ENCODE measurements at places on chromosomes 16 and 17.

GRCh38 chr16:19354371-19354770 is 63.3 kb upstream of the TMC5 start:
- DNase-seq: no peak

DNA sequence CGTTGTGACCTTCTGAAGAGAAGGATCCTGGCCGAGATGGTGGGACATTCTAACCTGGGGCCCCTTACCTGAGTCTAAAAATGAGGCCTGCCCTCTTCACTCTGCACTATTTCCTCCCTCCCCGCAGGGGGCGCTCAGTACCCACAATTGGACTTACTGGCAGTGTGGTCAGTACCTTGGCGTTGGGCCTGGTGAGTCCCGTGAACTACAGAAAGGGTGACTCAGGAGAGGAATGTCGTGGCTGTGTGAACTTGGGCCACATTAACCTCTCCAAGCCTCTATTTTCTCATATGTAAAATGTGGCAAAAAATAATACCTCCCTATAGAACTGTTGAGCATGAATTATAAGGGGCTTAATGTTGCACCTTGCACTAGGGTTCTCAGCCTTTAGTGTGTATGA is 3.9 kb downstream of the RSAD1 start:
- peak; percentile 97 for DNase-seq

DNA sequence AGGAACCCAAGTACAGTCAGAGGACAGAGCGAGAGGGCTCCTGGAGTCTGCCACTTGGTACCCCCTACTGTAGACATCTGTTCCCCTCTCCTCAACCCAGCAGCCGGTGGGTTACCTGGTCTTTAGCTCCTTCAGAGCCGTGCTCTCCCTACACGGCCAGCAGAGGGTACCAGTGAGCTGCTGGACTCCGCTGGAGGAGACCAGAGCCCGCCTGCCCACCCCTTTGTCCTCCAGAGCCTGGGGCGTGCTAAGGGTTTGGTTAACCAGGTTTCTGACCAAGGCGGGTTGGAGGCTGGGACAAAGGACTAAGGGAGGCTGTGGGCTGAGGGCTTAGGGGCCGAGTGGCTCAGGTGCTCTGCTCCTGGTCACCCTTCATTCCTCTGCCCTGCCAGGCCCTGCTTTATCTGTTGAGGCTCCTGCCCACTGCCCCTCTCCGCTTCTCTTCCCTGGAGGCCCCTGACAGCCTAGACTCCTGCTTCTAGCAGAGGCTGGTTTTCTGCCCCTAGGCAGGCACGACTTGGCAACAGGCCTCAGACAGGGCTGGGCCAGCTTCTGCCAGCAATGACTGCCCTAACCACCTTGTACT is 2.7 kb upstream of the HSD11B2 start:
- peak; percentile 83 for DNase-seq

DNA sequence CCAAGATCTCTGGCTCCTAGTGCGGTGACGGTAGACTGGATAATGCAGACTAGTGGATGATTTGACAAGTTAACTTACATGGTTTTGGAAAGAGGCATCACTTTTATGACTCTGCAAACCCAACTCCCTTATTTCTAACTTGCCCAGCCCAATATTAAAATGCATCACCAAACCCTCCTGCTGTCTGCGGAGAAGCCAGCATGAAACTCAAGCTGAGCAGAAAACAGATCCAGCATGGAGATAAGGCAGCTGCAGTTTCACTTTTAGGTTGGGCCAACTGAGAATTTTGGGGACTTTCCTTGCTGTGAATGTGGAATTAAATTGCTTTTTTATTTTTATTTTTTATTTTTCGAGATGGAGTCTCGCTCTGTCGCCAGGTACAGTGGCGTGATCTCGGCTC is 27.8 kb downstream of the CDH1 start:
- DNase-seq: no peak

GRCh38 chr16:28610595-28611191 is 849 bp upstream of the SULT1A1 start:
- no peak for DNase-seq

DNA sequence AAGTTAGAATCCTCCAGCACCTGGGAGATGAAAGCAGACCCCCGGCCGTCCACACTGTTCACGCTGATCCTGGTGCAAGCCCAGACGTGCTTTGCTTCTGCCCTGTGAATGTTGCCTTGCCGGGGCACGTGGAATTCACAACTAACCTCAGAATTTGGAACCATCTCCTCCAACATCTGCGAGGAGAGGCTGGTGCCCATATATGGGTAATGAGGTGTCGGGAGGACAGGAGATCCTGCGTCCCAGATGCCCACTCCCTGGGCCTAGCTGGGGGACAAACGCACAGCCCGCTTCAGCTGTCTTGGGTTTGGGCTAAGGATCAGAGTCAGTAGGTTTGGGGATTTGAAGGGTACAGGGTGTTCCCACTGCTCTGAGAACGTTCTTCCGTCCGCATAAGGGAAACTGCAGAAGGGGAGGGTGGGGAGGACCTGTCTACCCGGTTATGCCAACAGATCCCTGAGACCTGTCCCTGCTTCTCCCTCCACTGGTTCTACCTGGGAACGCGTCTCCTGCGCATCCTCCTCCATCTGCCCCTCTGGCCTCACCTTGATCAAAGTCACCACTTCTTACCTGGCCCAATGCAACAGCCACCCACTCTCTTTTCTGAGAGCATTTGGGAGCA is 14.1 kb downstream of the PPL start:
- DNase-seq: no peak

DNA sequence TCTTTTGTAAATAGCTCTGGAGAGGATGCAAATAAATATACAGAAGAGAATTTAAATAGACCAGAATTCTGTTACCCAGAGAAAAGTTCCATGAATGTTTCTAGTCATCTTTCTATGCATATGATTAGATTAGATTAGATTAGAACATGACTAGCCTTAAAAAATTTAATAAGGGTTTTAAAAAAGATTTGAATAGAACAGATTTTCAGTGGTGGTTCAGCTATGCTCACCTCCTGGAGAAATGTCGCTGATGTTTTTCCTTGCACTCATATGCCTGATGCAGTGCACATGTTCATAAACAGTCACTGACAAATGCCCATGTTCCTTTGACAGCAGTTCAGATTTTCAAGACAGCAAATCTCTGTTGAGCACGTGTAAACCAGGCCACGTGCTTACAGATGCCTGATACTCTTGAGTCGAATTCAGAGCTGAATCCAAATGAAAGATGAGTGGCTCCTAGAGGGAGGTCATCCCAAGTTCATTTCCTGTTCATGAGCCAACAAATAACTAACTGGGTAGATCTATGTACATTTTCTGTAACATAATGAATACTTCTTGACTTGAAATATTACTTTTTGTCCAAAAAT is 19.9 kb upstream of the RAB11FIP4 start:
- no peak for DNase-seq

DNA sequence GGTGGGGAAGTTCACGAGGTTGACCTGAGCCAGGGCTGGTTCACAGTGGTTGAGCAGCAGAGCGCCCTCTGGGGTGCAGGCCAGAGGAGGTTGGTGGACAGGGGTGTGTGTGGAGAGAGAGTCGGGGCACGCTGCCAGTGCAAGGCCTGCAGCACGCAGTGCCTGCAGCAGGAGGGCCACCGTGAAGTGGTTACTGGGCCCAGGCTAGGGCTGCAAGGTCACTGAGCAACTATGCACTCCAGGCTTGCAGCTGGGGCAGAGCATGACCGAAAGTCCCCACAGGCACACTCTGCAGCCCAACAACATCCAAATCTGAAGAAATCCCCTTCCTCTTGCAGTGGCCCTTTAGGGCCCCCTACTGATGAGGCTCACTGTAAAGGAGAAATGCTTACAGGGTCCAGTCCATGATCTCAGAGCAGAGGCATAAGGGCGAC is 89.1 kb upstream of the NOL11 start:
- peak; percentile 52 for DNase-seq

DNA sequence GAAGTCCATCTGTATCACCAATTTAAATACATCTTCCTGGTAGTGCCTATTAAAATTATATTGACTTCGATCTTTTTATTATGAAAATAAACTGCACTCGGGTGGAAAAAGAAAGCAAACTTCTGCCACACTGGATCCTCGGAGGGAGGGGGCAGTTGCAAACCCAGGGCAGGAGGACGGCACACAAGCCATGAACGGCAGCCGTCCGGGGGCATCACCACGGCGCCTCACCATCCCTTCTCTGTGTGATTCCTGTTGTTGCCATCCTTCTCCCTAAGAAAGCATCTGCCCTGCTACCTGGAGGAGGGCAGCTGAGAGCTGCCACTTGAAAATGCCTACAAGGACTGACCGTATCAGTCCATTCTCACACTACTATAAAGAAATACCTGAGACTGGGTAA is 53.9 kb upstream of the ENPP7 start:
- DNase-seq: no peak

DNA sequence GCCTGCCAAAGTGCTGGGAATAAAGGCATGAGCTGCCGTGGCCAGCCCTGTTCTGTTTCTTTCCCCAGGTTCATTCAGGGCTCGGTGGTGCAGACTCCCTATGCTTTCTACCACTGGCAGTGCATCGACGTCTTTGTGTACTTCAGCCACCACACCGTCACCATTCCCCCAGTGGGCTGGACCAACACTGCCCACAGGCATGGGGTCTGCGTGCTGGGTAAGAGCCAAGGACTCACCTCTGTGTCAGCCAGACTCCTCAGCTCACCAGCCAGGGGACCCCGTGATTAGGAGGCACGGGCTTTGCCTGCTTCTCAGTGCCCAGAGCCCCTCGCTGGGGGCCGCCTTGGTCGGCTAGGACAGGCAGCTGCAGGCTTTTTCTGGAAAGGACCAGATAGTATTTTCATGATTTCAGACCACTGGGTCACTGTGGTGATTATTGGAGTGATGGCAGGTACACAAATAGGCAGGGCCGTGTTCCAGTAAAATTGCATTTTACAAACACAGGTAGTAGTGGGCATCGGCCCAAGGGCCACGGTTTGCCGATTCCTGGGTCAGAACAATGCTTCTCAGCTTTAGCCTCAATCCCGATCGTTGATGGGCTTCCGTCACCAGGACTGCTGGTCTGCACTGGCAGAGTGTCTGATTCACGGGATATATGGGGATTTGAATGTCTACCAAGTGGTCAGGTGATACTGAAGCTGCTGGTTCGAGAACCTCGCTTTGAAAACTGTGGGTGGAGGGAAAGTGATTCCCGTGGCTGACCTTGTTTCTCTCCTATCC is 5.0 kb downstream of the ENGASE start:
- no peak for DNase-seq

- DNase-seq: no peak
Observed at GRCh38 chr16:71576971-71577370, at the start of gene TAT. Gene TAT, minus strand, starts transcription at chr16:71577092. Its CDS starts 677 bp downstream, at chr16:71576415.

- no peak for DNase-seq
Observed at GRCh38 chr17:71942626-71943025, 178.2 kb upstream of the SOX9 start.

GRCh38 chr17:34974179-34974578 is 6.1 kb upstream of the LIG3 start:
- no peak for DNase-seq

GRCh38 chr17:59221159-59221847 is 992 bp downstream of the GDPD1 start:
- DNase-seq: peak; percentile 9

DNA sequence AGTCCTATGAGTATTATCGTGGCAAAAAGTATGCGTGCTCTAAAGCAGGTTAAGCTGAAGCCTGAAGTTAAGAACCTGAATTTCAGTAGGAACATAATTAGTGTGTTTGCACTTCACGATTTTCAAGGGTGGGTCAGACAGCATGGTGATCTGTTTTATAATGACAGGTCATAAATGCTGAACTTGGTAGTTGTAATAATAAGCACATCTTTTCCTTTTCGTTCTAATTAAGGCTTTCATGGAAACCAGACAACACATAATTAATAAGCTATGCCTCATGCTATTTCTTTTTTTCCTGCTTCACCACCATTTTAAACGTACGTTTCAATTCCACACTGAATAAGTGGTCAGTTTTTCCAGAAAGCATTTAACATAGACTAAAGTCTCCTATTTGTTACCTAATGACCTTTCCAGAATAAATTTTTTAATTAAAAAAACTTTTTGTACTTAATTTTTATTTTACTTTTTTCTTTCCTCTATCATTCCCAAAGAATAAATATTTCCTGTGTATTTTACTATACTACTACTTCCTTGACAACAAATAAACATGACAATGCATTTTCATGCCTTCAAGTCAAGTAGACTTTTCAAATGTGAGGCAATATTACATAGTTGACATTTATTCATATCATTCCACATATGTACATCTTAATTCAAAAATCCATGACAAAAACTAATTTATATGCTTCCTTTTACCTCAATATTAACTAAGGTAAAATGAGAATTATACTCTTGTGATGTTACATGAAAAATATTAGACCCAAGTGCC is 22.4 kb downstream of the CMC2 start:
- peak; percentile 35 for DNase-seq

- DNase-seq: no peak
Observed at GRCh38 chr16:67926181-67926750, 5.4 kb downstream of the CTRL start.

DNA sequence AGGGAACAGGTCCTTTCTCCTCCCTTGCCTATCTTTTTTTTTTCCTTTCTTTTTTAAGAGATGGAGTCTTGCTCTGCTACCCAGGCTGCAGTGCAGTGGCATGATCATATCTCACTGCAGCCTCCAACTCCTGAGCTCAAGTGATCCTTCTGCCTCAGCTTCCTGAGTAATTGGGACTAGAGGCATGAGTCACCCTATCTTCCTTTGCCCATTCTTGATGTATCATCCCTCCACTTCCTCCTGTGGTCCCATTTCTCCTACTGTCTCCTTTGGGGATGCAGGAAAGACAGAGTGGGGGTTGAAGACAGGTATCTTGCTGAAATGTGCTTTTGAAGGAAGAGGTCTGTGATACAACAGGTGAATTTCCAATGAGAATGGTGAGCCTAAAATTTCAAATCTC is 5.5 kb downstream of the MYO19 start:
- no peak for DNase-seq

DNA sequence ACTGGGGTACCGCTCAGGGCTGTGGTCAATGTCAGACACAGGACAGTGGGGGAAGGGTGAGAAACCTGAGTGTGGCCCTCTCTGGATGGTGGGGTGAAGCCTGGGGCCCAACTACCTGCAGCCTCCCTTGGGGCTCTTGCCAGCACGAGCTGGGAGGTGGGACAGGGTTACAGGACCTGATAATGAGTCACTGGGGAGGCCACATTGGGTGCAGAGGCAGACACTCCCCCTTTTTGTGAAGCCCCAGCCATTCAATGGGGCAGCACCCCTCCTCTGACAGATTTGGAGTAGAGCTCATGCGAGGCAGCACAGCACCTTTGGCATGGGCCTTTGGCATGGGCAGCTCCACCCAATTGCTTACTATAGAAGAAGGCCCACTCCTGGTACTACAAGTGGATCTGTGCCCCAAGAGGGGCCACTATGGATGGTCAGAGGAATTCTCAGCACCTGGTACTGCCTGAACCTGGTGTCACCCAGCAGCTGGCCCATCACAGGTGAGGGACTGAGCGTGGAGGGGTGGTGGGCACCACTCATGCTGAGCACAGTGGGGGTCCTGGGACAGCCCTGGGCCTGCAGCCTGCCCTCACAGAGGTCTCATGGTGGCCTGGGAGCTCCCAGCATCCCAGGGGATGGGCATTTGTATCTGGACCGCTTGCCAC is 45.2 kb upstream of the SMPD3 start:
- DNase-seq: no peak

Data from HT-29 (cell line).